WTC11 (cell line): ENCODE measurements at places on chromosomes 4 and X. TPM values are rescaled to one million over a fixed set of nuclear protein-coding genes. Genes with fewer than 3 reads are reported as not detected.

DNA sequence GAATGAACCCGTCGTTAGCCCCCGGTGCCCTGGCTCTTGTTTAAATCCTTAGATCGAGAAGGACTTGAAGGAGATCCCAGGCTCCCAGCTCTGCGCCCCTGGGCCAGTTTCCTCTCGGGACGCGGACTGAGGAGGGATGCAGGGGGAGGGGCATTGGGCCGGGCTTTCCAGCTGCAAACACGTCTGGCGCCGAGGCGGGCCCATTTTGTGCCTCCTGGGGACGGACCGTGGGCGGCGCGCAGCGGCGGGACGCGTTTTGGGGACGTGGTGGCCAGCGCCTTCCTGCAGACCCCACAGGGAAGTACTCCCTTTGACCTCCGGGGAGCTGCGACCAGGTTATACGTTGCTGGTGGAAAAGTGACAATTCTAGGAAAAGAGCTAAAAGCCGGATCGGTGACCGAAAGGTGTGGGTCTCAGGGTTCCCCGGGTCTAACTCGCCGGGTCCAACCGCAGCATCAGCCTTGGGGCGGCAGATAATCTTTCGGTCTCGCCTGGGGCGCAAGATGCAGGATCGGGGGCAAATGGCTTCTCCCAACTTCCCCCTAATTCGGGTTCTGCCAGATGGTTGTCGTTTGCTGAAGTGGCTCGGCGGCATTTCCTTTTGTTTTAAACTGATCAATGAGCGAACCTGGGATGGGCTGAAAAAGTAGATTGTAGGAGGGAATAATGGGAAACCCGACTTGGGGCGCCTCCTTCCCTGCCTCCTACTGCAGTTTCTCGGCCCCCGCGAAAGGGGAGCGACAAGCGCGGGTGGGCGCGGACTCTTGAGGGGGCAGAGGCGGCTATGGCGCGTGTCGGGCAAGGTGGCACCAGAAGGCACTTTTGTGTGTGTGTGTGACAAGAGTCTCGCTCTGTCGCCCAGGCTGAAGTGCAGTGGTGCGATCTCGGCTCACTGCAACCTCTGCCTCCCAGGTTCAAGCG is 2.9 kb downstream of the PDGFRA start:
- no peaks in the 10 kb centered on the region; the same call in 1 of the 2 replicates for H3K36me3 ChIP-seq
- H3K27me3 ChIP-seq: peaks cover 89% of the 10 kb centered on the region
- no peak overlapping the region for H3K27ac ChIP-seq
- H3K4me1 ChIP-seq: peaks cover 37% of the 10 kb centered on the region
- peak; percentile 56 for DNase-seq

DNA sequence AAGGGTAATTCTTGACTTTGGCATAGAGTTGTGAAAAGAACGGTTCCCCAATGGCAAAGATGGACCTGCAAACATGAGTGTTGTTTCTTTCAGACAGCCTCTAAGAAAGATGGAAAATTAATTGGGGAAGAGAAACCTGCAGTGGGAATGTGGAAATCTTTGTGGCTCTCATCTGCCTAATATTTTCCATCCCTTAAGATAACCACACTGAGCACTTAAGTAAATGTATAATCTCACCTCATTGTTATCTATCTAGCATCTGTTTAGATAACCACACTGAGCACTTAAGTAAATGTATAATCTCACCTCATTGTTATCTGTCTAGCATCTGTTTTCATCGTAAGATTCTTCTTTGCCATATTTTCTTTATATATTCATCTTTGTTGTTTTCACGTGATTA is 149.3 kb downstream of the NWD2 start:
- peaks cover 25% of the 10 kb centered on the region for H3K4me1 ChIP-seq
- no peak overlapping the region for H3K4me3 ChIP-seq
- no peak overlapping the region for H3K27ac ChIP-seq
- H3K36me3 ChIP-seq: no peaks in the 10 kb centered on the region

- H3K27ac ChIP-seq: no peak overlapping the region
- no peak overlapping the region for H3K4me3 ChIP-seq
- no peak for DNase-seq
- peaks cover 100% of the 10 kb centered on the region for H3K27me3 ChIP-seq
- no peaks in the 10 kb centered on the region for H3K36me3 ChIP-seq
These were observed 2.4 kb downstream of the LONRF3 start for GRCh38 chrX:118976599-118977340.

The TCEAL5 gene
- total RNA-seq: 3.5 to 5.6 TPM (median 5.3 TPM) in 3 replicates

DNA sequence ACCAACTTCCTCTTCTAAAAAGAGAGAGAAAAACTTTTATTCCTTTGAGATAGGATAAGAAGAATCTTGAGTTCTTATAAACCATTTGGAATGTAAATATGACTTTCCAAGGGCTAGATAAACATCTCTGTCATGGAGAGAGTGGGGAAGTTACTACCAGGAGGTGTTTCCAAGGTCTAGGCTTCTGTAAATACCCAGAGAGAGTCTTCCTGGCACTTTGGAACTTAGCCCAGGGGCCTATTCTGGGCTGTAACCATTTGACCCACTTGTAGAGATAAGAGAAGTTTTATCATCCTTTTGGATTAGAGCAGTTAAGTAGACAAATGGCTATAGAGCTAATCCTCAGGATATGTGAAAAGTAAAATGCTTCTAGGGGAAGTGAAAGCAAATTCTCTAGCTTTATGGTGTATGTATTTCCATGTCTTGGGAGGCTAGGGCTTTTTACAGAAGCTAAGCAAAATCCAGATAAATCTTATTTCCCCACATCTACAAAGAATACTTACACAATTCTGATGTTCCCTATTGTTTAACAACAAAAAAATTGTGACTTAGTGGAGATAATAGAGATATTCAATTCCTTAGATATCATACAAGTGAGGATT is 51.1 kb downstream of the MCUB start:
- H3K4me1 ChIP-seq: peaks cover 2% of the 10 kb centered on the region
- H3K27me3 ChIP-seq: no peaks in the 10 kb centered on the region; the same call in 1 of the 2 replicates
- H3K36me3 ChIP-seq: peaks cover 7% of the 10 kb centered on the region
- H3K4me3 ChIP-seq: no peak overlapping the region
- no peak overlapping the region for H3K27ac ChIP-seq
- DNase-seq: no peak

GRCh38 chr4:41430792-41431191 is 107.2 kb upstream of the LIMCH1 start:
- DNase-seq: no peak
- H3K27me3 ChIP-seq: peaks cover 49% of the 10 kb centered on the region
- no peak overlapping the region for H3K4me3 ChIP-seq
- peaks cover 53% of the 10 kb centered on the region for H3K4me1 ChIP-seq

GRCh38 chrX:132855780-132856341 is 102.6 kb downstream of the HS6ST2 start:
- no peaks in the 10 kb centered on the region for H3K36me3 ChIP-seq
- H3K4me1 ChIP-seq: peaks cover 9% of the 10 kb centered on the region; the same call in 1 of the 2 replicates
- no peak overlapping the region for H3K4me3 ChIP-seq
- no peak for DNase-seq
- no peaks in the 10 kb centered on the region for H3K27me3 ChIP-seq
- H3K27ac ChIP-seq: no peak overlapping the region
